ENCODE measurements at places on chromosomes 12 and 14.

GRCh38 chr14:92655419-92656201 is 92.8 kb downstream of the LGMN start:
- DNase-seq, result no peak

DNA sequence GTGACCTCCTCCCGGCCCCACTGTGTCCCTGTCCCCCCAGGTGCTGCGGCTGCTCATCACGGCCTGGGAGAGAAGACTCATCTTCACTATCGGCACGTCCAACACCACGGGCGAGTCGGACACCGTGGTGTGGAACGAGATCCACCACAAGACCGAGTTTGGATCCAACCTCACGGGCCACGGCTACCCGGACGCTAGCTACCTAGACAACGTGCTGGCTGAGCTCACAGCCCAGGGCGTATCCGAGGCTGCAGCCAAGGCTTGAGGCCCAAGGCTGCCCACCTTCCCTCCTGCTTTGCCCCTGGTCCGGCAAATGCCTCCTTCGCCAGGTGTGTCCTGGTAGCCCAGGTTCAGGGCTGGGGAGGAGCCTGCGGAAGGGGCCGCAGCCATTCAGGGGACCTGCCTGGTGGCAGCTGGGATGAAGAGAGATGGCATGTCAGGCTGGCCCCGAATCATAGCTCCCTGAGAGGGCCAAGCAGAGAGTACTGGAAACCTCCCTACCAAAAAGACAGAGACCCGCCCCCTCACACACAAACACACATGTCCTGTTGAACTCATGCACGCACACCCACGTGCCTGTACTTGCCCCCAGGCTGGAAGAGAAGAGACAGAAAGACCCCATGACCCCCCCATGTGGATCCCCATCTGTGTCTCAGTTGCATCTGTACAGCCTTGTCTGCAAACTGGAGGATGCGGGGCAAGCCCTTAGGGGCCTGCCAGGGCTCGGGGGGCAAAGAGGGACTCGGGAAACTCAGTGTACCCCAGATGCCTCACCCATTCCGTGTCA is 38.7 kb downstream of the RASAL1 start:
- DNase-seq, result no peak

DNA sequence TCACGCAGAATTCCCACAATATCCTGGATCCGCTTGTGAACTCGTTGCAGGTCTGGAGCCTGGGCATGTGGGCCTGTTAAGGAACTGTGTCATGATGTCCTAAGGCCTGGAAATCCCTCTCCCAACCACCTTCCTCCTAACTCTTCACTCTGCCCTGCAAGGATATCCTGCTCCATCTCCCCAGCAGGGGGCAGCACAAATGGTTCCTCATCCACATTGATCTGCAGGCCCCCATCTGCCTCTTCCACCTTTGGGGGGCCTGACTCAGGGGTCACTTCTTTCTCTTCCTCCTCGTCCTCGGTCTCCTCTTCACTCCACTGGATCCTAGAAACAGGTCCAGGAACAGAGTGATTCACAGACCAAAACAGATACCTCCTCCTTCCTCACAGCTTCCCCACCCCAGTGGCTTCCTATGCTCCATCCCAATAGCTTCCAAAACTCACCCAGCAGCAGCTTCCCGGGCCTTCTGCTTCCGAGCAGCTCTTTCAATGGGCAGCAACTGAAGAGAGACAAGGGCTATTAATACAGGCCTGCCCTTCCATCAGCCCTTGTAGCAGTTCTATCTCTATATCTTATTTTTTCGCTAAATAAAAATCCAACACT is 4.5 kb downstream of the NOP2 start:
- peak; percentile 20 for DNase-seq

GRCh38 chr14:85358136-85358785 is 171.7 kb upstream of the FLRT2 start:
- DNase-seq, result no peak

DNA sequence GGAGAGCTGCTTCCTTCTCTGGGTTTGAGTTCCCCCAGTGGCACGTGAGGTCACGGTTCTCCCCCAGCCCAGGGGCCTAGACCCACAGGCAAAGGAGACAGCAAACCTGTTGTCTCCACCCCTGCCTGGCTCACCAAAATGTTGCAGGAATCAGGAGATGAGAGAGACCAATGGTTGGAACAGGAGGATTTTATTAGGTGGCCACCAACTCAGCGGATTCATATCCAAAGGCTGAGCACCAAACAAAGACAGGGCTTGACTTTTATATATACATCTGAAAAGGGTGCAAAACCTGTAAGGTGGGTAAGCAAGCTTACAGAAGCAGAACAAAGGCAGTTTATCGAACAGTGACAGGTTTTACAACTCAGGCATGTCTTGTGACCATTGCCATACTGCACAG is 9.2 kb upstream of the ADAM21 start:
- no peak for DNase-seq

DNA sequence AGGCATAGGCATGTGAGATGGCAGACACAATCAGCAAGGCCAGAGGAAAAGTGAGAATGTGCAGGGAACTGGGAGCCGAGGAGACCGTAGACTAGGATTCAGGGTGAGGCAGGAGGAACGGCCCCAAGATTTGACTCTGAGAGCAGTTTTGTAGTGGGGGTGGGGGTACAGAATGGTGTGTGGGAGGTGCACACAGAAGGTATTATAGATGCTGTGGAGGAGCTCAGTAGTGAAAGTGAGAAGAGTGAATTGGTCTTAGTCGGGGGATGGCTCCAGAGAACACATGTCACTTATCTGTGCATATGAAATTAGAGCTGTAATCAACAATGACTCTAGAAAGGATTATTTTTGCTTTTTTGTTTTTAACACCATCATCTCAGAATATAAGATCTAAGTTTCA is 11.9 kb downstream of the ZNF664 start:
- no peak for DNase-seq

DNA sequence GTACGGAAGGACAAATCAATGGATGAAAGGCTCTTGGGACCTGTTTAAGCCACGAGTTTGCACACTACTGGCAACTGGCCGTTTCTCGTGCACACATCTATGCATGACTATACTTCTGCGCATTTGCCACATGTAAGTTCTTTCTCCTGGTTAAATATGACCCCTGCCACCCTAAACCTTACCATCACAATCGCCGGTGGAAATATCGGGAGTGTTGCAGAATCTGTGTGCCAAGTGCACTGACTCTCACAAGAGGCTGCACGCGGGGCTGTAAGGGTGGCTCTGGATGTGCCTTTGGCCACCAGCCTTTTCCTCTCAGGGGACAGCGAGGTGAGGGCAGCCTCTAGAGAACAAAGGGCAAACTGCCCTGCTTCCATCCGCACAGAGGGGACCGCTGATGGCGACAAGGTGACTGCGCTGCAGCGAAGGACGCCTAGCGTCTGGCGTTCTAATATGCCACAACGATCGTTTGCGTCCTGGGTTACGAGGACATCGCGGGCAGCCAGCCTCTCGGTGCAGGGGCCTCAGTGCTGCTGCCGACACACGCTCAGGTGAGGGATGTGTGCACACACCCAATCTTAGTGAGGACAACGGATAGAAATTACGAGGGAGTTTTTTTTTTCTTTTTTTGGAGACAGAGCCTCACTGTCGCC is 232.2 kb downstream of the PCNX1 start:
- no peak for DNase-seq

DNA sequence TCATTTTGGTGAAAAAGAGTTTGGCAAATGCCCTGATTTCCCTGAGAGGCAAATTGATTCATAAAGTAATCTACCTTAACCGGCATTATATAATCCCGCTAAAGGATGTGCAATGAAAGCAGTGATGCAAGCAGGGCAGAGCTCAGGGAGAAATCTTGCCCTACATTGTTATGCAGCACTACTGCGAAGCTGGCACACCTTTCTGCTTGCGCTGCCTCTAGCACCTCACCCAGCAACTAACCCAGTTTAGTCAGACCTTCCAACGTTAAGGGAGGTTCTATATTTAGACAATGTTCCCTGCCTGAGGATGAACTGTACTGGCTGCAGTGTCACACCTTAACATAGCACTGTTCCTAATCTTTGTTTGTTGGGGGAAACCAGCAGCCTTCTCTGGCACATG is 60.8 kb upstream of the CCDC196 start:
- DNase-seq, result no peak

DNA sequence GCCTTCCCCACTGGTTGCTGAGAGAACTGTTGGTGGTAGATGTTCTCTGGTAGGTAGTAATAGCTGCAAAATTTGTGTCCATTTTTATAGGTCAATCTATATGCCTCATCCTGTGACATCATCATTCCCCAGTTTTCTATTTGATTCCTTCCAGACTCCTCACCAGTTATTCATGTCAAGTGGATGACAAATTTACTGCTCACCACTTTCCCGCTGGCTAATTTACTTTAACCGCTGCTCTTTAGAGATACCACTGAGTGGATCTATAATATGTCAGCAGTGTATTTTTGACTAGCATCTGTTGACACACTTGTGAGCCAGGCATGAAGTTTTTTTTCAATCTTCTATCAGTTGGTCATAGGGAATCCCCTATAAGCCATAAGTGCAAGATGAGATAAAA is 24.6 kb downstream of the GPR65 start:
- DNase-seq, result no peak

DNA sequence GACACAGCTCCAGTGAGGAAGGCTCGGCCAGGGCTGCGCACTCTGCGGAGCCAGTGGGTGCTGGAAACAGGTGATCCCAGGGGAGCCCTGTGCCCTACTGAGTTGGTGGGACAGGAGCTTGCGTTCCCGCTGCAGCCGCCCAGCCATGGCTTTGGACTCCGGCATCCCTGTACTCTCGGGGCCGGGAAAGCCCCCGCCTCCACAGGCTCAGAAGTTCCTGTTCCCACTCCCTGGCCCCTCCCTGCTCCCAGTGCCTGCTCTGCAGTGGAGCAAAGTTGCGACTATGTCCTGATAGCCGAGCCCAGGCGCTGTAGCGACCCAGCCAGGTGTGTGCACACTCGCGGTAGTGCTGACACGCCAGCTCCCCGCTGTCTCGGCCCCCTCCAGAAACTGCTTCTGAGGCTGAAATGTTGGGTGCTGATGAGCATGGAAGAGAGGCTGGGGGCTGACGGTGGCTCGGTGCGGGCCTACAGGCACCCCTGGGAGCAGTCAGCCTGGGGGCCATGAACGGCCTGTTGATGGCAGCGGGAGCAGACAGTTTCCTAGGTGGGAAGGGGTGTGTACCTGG is 344.6 kb upstream of the MGAT4C start:
- no peak for DNase-seq

GRCh38 chr12:105665366-105665765 is 334.9 kb downstream of the C12orf75 start:
- no peak for DNase-seq

GRCh38 chr12:69608114-69608513 is 2.6 kb downstream of the LRRC10 start:
- no peak for DNase-seq

- no peak for DNase-seq
These were observed 4.8 kb downstream of the SLC8A3 start for GRCh38 chr14:70183991-70184390.

- DNase-seq, result no peak
These were observed 270.5 kb downstream of the TTC6 start for GRCh38 chr14:37865719-37866549.

DNA sequence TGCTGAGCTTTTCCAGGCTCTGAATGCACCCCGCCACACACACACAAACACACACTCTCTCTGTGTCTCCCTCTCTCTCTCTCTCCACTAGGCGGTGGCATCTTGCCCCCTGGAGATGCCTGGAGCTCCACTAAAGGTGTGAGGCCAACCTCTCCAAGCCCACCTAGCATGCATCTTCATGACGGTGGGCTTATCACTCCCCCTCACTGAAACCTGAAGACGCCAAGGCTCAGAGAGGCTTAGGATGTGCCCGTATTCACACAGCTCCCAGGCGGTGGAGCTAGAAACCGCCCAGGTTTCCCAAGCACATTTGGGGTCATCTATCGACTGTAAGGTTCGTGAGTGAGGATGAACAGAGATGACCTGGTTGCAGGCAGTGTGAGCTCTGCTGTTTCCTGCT is 42.6 kb upstream of the BCL11B start:
- no peak for DNase-seq

- no peak for DNase-seq
These were observed 36.5 kb upstream of the DYNC1H1 start for GRCh38 chr14:101927859-101928258.

DNA sequence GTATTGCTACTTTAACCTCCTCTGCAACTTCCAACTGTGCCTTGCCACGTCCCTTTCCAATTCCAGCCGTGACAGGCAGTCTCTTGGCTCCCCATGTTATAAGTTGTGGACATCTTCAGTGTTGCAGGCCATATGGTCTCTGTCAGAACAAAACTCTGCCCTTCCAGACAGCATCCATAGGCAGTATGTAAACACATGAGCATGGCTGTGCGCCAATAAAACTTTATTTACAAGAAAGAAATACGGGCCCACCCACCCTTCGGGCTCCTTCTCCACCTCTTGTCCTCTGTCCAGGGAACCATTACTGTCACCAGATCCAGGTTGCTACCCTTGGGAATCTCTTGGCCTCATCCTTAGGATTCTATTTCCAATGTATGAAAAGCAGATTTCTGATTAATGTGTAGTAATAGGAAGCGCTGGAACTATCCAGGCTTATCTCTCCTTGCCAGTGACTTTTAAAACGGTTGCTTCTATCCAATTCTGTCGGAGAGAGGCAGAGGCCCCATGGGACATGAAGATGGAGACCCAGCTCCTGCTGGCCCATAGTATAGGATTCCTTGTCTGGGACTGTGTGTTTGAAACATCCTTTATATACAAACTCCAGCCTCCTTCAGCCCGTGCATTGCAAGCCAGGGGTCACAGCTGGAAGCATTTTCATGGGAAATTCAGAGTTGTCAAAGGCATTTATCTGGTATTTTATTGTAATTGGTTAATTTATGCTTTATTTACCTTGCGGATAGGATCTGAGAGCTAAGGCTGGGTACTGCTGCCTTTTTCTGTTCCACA is 114.4 kb downstream of the ZNF664 start:
- no peak for DNase-seq

DNA sequence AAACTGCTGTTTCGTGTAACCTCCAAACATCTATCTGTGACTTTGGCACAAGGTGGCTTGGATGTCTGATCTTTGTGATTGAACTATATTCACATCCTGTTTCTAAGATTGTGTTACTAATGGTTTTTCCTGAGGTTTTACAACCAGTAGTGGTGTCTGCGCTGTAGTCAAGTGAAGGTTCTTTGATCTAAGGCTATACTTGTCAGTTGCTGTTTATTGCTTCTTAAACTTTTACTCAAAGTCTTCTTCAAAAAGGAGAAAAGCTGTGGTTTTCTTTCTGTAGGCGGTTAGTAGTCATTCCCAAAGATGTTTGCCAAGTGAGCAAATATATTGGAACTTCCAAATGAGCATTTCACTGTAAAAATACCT is 12.3 kb upstream of the CALM1 start:
- DNase-seq, result no peak
